ENCODE measurements at places on chromosomes 13 and 19.

DNA sequence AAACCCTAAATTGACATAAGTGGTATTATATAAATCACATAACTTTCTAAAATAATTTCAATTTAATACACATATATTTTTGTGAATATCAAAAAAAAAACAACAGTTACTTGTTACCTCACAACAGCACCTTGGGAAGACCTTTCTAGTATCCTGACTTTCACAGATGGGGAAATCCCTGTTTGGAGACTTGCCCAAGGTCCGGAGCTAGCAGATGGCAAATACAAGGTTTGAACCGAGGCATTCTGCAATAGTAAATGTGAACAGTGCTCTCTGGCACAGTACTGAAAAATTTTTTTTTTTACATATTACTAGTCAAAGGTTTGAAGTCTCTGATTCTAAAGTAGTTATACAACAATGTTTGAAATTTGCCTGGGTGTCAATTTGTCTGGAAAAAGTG lies 104.5 kb downstream of the SUCLA2 start:
- DNase-seq = peak; percentile 53

- DNase-seq = no peak
Observed at GRCh38 chr13:36192166-36192565, 22.2 kb downstream of the SOHLH2 start.

DNA sequence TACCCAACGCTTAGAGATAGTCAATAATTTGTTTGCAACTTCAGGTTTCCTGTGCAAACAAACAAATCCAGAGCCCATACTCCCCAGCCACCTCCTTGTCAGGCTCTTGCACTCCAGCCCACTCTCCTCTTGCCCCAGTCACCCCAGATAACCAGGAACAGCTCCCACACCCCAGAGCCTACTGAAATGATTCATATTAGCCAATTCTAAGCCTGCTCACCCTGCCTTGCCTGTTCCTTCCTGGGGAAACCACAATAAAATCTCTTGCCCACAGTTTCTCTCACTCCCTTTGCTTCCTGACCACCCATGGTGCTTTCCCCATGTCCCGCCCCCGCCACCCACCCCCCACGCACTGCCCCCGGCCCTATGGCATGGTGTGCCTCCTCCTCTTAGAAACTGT lies 3.8 kb upstream of the ACTL9 start:
- DNase-seq = no peak

DNA sequence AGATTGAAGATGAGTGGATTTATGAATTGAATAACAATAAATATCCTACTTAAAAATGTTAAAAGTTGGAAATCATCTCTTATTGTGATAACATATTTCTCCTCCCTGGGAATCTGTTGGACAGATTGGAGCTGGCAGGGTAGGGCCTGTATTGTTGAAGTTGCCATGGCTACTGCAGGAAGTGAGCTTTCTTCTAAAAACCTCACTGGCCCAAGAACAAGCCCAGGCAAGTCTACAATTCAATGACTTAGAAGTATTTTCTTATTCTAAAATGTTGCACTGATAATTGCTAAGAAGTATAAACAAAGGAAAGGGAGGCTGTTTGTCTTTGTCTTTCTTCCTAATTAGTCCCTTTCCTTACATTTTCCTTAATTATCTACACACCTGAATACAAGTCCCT lies 112.1 kb downstream of the DLEU7 start:
- DNase-seq = no peak

DNA sequence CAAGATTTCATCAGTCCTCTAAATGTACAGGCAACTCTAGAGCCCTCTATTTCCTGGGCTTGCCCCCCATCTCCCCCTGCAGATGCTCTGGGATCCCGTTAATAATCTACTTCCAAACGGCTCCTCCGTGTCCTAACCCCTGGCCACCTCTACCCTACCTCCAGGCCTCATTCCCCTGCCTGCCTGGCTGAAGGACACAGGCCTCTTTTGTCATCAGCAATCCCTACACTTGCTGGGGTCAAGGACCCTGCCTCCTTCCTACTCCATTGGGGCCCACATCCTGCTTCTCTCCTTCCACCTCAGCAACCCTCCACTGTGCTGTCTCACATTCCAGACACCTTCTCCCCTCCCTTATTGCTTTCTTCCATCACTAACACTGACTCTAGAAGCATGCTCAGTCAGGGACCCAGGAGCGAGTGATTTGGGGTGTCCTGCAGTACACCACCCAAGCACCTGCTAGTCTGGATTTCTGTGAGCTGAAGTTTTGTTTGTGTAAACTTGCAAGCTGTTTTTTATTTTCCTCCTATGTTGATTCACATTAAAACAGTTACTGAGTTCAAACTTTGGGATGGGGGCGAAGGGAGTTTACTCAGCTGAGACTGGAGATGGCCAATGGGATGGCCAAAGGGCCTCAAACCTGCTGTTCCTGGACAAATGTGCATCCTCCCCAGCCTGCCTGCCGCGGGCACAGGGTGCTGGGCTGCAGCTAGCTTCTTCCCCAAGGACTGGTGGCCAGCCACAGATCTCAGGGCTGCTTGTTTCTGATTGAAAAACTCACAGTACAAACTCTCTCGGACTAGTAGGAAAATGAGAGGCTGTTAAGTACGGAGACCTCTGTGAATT lies 314.7 kb downstream of the FOXO1 start:
- no peak for DNase-seq

DNA sequence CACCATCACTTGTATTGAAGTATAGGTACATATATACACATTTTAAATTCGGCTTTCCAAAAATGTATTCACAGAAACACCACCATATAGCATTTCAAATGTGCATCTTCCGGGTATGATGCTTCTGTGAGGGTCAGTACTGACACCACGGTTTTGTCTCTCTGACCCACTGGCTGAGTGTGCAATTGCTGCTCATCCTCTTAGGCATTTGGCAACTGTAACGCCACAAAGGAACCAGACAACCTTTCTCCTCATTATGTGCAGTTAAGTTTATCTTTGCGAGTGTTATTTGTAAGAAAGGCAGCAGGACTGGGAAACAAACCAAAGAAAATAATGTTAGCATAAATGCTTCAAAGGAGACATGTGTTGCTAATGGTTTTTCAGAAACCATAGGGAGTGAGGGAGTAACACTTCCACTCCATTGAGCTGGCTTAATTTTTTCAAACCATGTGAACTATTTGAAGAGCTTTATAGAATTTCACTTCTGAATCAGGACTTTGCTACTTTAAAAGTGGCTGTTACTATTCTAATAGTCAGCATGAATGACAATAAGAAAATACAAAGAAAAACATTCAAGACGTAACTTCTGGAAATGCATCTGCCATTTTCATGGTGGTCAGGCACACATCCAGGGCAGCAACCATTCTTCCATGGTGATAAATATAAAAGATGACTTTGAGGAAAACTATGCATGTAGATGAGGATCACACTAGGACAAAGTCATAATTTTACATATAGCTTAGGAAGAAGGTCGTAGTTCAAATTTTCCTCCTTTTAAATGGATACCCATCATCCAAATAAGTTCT lies 423.3 kb downstream of the MZT1 start:
- DNase-seq = no peak

GRCh38 chr13:73058432-73058735 lies 421 bp upstream of the KLF5 start:
- no peak for DNase-seq

DNA sequence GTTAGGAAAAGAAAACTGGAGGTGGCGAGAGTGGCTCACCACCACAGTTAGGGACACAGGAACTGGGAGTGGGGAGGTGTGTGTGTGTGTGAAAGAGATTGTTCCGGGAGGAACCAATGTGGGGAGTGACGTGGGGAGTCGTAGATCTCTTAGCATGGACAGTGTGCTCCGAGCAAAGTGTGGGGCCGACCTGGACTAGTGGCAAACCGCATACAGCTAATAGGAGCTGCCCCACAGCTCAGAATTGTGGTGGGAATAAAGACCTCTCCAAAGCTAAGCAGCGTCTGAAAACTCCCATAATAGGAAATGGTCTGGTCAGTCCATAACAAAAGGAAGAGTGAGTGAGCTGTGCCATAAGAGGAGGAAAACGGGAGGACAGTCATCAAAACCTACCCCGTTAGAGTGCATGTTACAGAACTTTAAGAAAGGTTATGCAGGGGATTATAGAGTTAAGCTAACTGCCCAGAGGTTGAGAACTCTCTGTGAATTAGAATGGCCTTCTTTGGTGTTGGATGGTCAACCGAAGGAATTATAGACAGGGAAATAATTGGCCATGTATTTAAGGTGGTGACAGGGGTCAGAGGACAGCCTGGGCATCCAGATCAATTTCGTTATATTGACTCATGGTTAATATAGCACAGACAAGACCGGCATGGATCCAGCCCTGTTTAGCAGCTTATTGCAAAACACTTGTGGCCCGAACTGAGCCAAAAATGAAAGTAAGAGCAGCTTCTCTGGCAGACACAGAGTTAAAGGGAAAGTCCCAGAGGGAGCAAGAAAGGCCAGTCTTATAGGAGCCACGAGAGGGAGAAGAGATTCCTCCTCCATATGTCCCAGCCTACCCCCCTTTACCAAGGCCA lies 8.9 kb upstream of the SLC15A1 start:
- no peak for DNase-seq

- peak; percentile 19 for DNase-seq
Observed at GRCh38 chr13:21047591-21048282, 13.6 kb downstream of the LATS2 start.

DNA sequence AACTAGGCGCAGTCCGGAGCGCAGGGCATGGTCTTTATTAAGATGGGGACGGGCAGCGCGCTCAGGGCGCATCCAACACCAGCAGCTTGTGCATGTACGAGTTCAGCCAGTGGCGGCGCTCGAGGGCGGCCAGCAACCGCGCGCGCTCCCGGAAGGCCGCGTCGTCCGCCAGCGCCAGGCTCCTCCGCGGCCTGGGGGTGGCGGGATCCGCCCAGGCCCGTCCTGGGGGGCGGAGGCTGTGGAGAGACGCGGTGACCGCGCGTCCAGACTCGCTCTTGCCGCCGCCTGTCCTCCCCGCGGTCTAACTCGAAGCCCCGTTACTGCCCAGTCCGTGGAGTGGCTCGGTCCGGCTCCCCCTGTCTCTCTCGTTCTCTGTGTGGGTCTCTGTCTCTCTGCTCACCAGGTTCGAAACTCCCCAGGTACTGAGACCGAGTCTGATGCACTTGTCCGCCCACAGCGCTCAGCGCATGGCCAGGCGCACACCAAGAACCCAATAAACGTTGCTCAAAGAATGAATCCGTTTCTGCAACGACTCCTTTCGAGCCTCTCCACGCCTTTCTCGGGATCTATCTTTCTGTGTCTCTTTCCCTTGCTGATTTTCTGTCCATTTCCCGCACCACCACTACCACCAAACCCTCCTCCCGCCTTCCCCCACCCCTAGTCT lies 702 bp downstream of the PTH2 start:
- peak; percentile 71 for DNase-seq

DNA sequence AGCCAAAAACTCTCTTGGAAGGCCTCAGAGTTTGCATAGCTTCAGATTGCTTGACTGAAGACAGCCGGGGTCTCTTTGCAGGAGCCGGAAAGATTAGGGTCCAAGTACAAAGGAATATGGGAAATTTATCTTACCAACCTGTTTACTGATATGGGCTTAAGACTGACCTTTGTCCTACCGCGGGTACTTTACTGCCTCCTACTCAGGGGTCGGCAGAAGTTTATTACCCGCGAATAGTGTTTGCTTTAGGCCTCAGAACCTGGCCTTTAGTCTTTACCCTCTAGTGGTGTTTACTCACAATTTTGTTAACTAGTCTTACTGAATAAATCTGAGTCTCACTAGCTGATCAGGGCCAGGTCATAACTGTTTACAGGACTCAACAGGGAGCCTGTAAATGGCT lies 765.4 kb upstream of the SPRY2 start:
- no peak for DNase-seq

GRCh38 chr13:110209950-110210603 lies 96.9 kb downstream of the COL4A1 start:
- DNase-seq = no peak

DNA sequence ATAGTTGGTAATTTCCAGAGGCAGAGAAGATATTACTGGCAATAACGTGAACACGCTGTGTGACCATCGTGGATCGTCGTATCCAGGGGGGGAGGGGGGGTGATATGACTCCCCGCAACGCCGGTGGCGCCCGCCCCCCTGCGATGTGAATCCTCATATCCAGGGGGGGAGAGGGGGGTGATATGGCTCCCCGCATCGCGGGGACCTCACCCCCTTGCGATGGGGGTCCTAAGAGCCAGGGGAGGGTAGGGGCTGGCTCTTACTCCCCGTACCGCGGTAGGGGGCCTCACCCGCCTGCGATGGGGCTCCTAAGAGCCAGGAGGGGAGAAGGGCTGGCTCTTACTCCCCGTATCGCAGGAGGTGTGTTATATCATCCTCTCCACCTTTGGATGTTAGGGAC lies 31.3 kb upstream of the RGCC start:
- DNase-seq = no peak

DNA sequence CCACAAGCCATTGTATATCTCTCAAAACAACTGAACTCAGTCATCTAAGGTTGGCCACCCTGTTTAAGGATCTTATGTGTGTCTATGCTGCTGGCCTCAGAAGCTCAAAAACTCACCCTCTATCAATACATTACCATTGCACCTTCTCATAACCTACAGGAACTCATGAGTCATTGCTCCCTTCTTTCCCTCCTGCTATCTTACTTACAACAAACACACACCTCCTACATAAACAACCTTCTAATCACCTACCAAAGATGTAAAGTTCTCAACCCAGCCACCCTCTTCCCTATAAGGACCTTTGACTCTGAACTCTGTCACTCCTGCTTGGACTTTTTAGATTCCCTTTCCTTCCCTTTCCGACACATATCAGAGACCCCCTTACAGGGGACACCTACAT lies 13.3 kb upstream of the ZSCAN4 start:
- no peak for DNase-seq

- DNase-seq = no peak
Observed at GRCh38 chr13:48112896-48113755, 18.2 kb upstream of the MED4 start.

- peak; percentile 22 for DNase-seq
Observed at GRCh38 chr19:40530091-40530901, 46.4 kb upstream of the SHKBP1 start.

GRCh38 chr19:6509118-6509971 lies 7.2 kb upstream of the TUBB4A start:
- no peak for DNase-seq

DNA sequence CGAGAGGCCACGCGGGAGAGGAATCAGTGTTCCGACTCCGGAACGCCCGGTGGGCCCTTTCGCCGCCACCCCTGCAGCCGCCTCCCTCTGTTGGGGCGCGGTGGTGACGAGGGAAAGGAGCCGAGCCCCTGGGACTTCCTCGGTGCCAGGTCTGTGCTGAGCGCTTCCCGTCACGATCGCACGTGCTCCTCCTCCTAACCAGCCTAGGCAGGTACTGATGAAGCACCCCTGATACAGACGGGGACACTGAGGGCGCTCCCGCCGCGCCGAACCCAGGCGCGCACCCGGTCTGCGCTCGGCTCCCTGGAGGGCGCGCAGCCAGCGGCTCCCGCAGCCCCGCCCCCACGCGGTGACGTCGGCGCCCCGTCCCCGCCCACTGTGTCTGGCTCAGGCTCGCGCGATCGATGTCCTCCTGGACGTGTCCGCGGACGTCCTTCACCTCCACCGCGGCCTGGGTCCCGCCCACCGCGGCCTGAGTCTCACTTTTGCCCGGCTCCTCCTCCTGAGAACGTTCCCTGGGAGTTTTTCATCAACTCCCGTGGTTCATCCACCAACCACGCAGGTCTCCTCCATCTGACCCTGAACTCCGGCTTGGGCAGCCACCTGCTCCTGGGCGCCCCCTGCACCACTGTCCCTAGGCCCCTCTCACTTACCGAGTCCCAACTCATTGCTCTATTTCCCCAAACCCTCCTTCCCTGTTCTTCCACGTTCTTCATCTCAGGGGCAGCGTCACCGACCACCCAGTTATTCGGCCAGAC lies 2.6 kb upstream of the KLK15 start:
- no peak for DNase-seq
